Spinal cord (tissue), 10 donors: ENCODE measurements at places on chromosomes 11 and 22. TPM values are rescaled to one million over a fixed set of nuclear protein-coding genes. Genes with fewer than 3 reads are reported as not detected.
A peak's percentile ranks its signal among the peaks of the same experiment; 100 is the strongest.

DNA sequence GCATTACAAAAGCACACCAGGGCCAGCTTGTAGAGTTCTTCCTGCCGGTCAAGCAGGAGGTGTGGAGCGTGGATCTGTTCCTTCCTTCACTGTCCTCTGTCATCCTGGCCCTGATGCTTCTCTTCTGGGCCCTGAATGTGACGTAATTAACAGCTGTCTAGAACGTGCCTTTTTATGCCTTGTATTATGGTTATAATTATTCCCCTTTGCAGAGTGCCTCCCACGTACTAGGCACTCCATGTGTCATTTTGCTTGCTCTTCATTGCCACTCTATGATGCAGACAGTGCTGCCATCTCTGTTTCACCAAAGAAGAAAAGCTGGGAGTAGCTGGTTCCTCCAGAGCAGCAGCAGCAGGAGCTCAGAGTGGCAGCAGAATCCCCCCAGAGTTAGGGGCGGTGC lies 132.1 kb upstream of the TTC12 start:
- no peak for DNase-seq

- DNase-seq: no peak
Observed at GRCh38 chr22:44459551-44459950, 38.5 kb downstream of the RTL6 start.

DNA sequence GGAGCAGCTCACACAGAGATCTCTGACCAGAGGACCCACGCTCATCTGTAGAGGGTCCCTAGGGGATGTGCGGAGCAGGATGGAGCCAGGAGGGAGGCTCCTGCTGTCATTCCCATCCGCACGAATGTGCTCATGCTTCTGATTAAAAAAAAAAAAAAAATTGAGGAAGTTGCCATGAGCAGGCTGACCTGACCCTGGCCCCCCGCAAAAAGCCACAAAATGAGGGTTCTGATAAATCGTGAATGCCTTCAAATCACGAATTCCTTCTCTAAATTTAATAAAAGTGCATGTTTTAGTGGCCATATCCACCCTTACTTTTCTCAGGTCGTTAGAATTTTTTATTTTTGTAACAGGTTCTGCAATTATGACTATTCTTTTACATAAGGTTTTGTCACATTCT lies 378.2 kb downstream of the OPCML start:
- no peak for DNase-seq

DNA sequence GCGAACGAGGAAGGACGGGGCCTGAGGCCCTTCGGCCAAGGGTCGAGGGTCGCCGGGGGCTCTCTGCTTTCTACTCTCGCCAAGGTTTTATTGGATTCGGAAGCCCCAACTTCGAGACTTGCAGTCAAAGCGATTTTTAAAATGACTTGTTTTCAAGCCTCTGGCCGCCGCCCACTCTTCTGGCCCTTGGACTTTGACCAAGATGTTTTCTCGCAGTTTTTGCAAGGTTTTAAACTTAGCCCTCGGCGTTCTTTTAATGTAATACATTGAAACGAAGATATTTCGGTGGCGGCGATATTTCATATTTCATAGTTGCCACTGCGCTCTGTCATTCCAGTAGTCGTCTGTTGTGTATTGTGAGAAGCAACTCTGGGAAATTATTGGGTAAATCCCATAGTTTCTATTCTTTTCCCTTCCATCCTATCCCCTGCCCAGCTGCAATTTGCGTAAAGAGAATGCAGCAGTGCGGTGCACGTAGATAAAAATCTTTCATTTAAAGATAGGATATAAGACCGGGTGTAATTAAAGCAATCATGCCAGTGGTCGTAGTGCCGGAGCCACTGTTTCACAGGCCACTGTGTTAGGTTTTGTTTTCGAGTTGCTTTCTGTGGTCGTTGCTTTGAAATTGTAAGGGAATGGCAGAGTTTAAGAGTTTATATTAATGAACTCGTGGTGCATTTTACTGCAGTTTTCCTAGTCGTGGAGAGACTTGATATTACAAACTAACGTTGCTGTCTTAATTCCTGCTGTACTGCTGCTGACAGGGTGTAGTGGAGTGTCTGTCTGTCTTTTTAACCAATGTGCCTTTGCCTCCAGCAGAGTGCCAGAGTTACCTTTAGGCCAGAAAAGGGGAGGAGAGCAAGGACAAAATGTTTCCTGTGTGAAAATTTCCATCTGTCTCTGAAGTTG lies 702 bp downstream of the BIRC2 start:
- no peak for DNase-seq

DNA sequence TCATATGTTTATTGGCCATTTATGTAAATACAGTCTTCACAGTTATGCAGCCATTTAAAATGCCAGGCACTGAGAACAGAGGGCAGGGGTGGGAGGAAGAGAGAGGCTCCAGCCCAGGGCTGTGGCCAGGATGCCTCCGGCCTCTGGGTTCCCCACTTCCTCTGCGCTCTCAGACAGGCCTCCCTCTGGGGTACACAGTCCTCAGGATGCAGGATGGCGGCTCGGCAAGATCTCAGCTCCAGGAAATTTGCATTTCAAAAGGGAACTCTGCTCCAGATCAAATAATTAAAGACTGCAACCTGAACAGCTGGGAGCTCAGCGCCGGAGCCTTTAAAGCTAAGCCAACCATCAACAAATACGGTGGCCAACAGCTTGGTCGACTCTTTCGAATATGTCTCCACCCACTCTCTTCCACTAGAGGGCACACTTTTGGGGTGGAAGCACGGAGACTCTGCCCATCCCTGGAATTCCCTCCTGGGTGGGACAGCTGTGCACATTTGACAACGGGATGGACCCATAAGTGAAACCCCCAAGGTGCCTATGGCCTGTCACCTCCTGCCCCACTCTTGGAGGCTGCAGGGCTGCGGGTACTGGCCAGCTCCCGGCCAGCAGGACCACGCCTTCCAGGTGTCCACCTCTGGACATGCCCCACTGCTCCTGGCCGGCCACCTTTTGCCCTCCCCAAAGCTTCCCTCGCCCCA lies 1044.7 kb downstream of the BRD1 start:
- DNase-seq: peak; percentile 62

DNA sequence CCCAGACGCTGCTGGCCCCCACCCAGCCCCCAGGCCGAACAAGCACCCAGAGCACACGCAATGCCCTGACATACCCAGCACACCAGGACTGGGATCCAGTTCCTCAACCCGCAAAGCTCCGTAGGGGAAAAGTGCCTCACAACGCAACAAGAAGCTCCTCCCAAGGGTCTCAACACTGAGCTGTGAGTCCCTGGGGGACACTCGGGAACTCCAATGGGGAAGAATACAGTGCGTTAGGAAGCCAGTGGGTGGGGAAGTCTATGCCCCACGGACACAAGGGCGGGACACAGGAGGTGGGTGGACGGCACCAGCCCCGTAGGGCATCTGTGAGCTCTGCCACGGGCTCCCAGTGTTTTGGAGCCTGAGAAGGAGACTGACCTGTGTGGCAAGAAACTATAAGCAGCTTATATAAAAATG lies 1.6 kb downstream of the DEAF1 start:
- DNase-seq: peak; percentile 33

DNA sequence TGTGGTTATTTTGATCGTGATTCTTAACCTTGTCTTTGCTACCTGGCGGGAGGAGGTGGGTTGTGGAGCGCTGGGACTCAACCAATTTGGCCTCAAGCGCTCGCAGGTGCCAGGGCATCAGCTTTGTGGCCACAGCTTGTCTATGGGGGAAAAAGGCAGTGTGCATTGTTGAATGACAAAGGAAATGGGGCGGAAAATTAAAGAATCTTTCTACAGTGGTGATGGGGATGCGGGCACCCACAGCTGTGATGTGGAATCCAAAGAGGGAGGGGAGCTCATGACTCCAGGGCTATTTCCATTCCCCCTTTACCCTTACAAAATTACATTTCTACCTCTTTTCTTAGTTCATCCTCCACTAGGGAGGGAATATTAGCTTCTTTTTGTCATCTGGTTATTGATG lies 1.1 kb downstream of the SLC6A5 start:
- no peak for DNase-seq

DNA sequence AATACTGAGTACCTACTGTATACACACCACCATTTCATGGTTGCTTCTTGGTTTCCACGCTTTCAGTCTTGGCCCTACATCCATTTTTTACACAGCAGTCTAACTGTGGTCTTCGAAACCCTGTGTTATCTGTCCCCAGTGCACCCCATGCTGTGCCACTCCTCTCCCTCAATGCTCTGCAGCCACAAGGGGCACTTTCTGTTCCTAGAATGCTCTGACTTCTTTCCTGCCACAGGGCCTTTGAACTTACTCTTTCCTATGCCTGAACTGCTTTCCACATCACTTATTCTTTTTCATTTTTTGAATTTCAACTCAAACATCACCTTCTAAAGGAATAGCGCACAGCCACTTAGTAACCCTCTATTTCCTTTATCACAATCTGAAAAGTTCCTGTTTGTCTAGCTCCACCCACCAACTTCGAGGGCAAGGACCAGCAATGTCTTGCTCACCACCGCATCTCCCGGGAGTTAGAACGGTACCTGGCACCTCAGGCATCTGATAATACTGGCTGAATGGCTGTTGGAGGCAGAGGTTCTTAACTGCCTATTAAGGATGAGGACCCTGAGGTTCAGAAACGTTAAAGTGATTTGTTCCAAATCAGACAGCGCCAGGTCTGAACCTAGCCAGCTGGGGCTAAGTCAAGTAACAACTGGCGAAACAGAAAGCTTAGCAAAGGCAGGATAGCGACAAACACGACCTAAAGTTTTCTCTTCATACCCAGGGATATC lies 568 bp downstream of the ALG8 start:
- DNase-seq: no peak

GRCh38 chr11:38060920-38061319 lies 1462.9 kb upstream of the RAG2 start:
- DNase-seq: no peak

DNA sequence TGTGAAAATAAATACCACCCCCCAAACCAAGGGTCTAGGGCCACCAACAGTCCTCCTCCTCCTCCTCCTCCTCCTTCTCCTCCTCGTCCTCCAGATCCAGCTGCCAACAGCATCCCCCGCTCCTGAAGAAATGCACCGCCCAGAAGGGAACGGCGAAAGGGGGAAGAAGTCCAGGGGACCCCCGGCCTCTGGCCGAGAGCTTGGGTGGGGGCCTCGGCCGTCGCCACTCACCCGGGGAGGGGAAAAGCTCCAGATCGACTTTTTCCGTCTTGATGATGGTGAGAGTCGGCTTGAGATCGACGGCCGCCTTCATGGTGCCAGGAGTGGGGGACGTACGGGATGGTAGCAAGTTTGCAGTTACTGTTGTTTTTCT lies 65.7 kb downstream of the ETS1 start:
- no peak for DNase-seq

DNA sequence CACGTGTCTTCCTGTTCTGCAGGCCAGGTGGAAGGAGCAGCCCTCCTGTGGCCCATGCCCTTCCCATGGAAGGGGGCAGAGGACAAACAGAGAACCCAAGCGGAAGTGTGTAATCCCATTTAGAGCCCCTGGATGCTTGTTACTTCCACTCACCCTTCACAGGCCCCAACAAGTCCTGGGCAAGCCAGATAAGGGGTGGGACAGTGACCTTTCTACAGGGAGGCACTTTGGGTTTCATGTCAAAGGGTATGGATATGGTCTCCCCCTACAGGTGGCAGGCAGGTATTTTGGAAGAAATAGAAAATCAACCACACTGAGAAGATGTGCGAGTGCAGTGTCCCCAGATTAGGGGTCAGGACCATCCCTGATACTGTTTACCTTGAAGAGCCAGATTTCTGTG lies 11.4 kb downstream of the MPEG1 start:
- no peak for DNase-seq

- DNase-seq: no peak
Observed at GRCh38 chr22:38177926-38178604, 3.6 kb downstream of the PLA2G6 start.

DNA sequence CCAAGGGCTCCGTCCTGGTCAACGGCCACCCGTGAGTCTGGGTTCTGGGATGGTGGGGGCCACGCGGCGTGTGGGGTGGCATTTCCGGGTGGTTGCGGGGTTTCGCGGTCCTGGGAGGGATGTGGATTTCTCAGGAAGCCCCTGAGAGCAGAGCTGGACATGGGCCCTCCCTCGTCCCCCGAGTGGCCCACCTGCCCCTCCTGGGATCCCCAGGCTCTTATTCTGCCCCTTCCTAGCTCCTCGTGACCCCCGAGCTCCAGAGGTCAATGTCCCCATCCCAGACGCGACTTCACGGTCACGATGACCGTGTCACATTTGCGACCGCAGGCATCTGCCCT lies 4.4 kb downstream of the MUC5AC start:
- DNase-seq: no peak

Gene MS4A4A
- total RNA-seq: 9.0 TPM
